ENCODE measurements at places on chromosomes 2 and 18. TPM values are rescaled to one million over a fixed set of nuclear protein-coding genes. Genes with fewer than 3 reads are reported as not detected.

Gene DNAJC5G
- total RNA-seq: not detected

Gene KCMF1
- total RNA-seq: 45.6 TPM

Gene MGAT4A
- total RNA-seq: not detected

Gene CPLX4
- total RNA-seq: not detected

Gene CAPN13
- total RNA-seq: not detected

Gene C1QL2
- total RNA-seq: not detected

Gene WIPF1
- total RNA-seq: 5.2 TPM

Gene RND3
- total RNA-seq: 557 TPM

Gene COL5A2
- total RNA-seq: 203 TPM

Gene EFHD1
- not detected for total RNA-seq

Gene BAZ2B
- 65.8 TPM for total RNA-seq

Gene HSPE1
- 102 TPM for total RNA-seq

Gene ERBB4
- not detected for total RNA-seq

Gene HOXD12
- not detected for total RNA-seq

Gene MAB21L4
- not detected for total RNA-seq

Gene PID1
- 38.8 TPM for total RNA-seq

Gene GALR1
- total RNA-seq: not detected

Gene TMEM17
- total RNA-seq: 1.9 TPM

Gene ALPP
- total RNA-seq: not detected

Gene SPP2
- total RNA-seq: 0.16 TPM

Gene CENPA
- total RNA-seq: 1.6 TPM

Data from bronchial smooth muscle cell (primary cell).